ENCODE measurements at places on chromosomes 4 and X.

GRCh38 chrX:72687396-72687795, 26.7 kb downstream of the PHKA1 start:
- no peak for DNase-seq

DNA sequence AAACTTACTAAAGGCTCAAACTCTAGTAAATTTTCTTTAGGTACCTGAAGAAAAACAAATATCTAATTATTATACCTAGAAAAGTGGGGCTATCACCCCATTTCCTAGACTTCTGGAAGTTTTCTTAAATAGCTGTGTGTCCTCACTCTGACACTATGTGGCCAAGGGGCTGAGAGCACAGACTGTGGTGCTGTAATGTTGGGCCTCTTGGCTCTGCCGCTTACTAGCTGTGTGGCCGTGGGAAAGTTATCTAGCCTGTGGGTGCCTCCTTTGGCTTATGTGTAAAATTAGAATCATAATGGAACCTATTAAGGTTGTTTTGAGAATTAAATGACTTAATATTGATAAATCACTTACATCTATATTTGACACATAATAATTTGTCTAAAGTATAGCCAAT, 114.4 kb downstream of the SNCA start:
- DNase-seq: no peak

DNA sequence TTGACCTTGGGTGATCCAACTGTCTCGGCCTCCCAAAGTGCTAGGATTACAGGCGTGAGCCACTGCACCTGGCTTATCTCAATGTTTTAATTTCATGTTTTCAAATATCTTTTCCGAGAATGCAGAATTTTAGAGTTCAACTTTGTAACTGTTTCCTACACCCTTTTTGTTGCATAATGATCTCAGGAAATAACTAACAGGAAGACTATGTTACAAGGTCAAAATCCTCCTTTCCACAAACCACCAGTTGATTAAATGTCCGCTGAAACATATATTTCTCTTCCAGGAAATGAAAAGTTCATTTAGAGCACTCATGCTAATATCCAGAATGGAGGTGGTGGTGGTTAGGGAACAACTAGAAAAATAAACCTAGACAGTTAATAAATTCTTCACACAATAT, 377.8 kb downstream of the PPP4R3C start:
- DNase-seq: no peak

DNA sequence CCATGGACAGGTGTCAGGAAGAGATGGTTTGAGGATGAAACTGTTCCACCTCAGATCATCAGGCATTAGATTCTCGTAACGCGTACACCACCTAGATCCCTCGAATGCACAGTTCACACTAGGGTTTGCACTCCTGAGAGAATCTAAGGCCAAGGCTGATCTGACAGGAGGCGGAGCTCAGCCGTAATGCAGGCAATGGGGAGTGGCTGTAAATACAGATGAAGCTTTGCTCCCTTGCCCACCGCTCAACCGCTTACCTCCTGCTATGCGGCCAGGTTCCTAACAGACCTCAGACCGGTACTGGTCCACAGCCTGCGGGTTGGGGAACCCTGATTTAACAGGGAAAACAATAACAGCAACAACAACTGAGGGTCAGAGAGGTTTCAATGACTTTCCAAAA, 2.0 kb upstream of the TEC start:
- peak; percentile 27 for DNase-seq

DNA sequence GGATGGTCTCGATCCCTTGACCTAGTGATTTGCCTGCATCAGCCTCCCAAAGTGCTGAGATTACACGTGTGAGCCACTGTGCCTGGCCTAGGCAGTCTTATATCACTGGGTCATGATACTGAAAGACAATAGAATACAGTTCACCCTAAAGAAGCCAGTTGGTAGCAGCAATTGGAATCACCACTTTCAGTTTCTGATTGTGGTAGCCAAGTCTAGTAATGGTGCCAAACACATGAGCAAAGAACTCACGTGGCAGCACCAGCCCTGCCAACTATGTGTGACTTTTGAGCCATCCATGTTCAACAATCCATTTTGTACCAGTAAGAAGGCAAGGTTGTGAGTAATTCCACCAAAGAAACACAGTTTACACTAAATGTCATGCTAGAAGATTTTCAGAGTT, 548.4 kb downstream of the KLHL13 start:
- no peak for DNase-seq

GRCh38 chr4:13413729-13414437, 70.3 kb downstream of the RAB28 start:
- DNase-seq: no peak
